Frontal cortex (tissue), 4 donors: ENCODE measurements at places on chromosomes 16 and 17. TPM values are rescaled to one million over a fixed set of nuclear protein-coding genes. Genes with fewer than 3 reads are reported as not detected.
A peak's percentile ranks its signal among the peaks of the same experiment; 100 is the strongest.

SDR42E1 gene
- 0.41 TPM for total RNA-seq

TPSG1 gene
- not detected for total RNA-seq

ADAD2 gene
- not detected for total RNA-seq

NUPR1 gene
- total RNA-seq, result under 0.01 TPM

LGALS9B gene
- not detected for total RNA-seq

DNA sequence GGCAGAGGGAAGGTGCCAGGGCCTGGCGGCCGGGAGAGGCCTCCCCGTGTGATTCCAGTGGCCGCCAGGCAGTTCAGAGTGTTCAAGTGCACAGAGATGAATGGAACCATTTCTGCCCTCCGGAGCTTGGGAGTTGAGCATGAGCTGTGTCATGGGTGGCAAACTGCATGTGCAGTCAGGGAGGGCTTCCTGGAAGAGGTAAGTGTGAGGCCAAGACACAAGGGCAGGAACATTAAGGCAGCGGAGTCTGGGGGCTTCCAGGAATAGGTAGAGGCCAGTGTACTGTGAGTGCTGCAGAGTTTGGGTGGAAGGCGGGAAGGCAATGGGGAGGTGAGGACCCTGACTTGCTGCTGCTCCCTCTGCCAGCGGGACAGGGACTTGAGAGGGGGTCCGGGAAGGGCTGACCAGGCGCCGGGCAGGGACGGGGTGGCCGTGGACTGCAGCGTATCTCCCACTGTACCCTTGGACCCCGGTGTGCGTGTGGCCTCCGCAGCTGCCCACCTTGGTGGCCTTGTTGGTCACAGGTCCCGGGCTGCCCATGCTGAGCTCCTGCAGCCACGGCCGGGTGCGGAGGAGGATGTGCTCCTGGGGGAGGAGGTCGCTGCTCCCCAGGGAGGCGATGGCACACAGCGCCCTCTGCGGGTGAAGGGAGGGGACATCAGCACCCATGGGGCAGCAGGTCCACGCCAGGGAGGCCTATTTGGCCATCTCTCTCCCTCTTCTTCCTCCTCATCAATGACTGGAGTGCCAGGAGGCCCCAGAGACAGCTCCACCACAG is 7.5 kb upstream of the CEP131 start:
- no peak for DNase-seq

DNA sequence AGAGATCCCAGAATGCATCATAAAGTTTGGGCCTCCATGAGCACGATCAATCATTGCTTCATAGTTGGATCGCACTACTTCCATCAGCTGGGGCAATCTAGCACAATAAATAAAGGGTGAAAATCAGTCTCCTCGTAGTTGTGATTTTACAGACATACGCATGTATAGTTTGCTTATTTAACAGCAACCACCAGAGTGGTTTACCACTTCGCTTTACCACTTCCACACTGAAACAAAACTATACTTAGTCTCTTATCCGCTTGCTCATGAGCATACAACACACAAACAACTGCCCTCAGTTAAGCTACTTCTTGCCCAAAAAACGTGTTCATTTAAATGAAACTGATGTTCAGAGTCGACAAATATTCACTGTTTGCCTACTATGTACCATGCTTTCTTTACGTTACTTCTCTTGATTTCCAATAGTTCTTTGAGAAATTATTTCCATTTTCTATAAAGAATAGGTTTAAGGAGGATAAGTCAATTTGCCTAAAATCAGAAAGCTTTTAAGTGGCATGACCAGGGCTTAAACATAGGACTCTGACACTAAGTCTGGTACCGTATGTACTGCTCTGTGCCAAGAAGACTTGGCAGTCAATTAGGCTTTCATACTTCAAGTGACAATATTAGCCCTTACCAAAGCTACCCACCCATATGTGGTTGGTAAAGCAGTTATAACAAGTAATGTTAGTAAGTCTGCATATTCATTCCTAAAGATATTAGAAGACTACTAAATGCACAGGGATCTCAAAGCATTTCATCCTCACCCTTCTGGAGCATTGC is 22.0 kb downstream of the SETD6 start:
- DNase-seq, result no peak

DNA sequence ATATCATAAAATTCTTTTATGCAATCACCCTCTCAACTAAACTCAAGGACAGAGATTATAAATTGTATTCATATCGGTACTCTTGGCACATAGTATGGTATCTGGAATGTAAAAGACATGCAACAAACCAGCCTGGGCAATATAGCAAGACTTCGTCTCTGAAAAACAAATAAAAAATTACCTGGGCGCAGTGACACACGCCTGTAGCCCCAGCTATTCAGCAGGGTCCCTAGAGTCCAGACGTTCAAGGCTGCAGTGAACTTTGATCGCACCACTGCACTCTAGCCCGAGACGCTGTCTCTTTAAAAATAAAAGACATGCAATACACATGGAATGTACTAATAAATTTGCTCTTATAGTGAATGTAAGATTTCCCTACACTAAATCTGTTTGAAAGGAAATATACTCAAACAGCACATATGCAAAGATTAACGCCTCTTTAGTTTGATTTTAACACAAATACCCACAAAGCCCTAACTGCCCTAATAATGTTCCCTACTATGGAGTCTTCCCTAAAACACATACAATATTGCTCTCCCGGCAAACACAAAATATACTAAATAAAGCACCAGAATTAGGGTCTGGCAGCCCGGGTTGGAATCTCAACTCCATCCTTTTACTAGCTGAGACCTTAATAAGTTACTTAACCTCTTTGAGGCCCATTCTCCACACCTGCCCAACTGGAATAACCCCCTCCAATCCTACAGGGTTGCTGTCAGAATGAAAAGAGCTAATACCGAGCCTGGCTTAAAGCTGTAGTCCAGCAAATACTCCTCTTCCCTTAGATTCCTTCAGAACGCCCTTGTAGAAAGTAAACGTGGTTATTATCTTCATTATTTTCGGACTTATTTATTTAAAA is 1.2 kb downstream of the ABCA5 start:
- no peak for DNase-seq

- no peak for DNase-seq
These were observed 258.4 kb upstream of the CACNG5 start for GRCh38 chr17:66576473-66576872.

GRCh38 chr16:59356709-59357108 is 622.6 kb upstream of the GOT2 start:
- no peak for DNase-seq

DNA sequence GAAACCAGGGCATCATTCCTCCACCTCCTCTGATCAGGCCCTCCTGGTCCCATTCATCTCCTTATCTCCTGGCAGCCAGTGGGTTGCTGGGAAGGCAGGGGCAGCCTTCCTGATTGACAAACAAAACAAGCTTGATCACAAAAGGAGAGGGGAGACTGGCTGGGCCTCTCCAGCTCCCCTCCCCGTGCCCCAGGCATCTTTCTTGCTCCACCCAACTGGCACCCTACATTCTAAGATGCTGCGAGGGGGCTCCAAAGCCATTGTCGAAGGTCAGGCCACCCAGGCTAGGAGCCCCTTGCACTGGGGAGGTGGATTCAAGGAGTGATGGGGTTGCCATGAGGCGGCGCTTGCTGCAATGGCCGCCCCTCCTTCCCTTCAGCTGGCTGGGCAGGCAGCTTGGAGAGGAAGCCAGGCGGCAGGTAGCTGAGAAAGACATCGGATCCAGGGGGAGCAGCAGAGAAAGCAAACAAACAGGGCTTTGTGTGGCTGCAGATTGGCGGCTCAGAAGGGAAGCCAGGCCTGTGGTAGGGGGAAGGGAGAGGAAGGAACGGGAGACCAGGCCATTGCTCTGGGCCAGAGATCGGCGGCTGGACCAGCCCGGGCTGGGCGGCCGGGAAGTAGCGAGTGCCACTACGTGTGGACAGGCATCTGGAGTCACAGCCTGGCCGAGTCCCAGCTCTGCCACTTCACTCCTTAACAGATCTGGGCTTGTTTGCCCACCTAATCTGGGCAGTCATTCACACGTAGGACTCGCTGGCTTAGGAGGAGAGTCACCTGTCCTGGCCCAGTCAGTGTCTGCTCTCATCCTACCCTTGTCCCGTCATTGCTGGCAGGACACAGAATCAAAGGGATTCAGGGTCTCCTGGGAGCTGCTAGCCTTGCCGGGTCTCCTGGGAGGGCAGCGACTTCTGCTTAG is 12.3 kb downstream of the RAI1 start:
- peak; percentile 43 for DNase-seq

- no peak for DNase-seq
These were observed 164.4 kb upstream of the TBX2 start for GRCh38 chr17:61235001-61235826.

DNA sequence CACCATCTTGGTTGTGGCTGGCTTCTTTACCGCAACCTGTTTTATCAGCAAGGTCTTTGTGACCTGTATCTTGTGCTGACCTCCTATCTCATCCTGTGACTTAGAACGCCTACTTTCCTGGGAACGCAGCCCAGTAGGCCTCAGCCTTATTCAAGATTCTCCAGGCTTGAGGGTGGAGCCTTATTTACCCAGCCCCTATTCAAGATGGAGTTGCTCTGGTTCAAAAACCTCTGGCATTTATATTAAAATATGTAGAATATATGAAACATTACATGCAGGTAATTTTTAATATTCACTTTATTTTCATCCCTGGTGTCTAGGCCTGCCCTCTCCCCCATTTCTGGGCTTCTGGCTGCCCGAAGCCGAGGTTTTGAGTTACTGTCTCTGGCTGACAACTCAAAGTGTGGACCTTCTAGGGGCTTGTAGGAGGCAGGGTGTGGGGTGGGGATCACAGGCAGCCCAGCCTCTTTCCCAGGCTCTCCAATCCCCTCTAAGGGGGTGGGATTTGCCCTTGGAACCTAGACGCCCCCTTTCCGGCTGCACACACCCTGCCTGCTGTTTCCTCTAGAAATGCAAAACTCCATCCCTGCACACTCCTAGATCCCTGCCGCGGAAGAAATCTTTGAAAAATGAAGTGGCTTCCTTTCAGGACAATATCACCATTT is 152.0 kb downstream of the KCNJ12 start:
- DNase-seq, result no peak

DNA sequence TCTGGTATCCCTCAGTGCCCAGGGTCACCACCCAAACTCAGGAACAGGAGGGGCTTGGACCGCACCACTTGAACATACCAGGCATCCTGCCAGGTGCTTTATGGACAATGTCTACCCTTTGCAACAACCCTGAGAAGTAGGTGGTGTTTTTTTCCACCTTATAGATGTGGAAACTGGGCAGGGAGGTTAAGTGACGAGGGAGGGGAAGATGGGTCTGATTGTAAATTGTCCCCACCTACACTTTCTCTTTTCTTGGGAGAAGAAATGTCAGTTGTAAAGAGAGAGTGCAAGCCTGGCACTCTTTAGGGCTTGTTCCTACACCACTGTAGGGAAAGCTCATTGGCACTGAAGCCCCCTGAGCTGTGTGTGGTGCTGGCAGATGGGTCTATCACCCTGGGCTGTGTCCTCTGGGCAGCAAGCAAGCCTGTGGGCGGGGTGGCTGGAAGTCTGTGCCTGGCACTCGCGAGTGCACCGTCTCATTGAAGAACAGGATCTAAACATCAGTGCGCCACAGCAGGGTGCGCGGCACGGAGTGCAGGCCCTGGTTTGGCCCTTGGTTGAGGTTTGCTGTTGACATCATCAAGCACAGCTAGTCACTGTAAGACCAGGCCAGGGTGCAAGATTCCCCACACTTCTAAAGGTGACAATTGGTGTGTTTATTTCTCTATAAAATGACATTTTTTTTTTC is 15.1 kb downstream of the NOD2 start:
- no peak for DNase-seq

- no peak for DNase-seq
These were observed 33.7 kb upstream of the NUDT16L1 start for GRCh38 chr16:4659363-4660353.

DNA sequence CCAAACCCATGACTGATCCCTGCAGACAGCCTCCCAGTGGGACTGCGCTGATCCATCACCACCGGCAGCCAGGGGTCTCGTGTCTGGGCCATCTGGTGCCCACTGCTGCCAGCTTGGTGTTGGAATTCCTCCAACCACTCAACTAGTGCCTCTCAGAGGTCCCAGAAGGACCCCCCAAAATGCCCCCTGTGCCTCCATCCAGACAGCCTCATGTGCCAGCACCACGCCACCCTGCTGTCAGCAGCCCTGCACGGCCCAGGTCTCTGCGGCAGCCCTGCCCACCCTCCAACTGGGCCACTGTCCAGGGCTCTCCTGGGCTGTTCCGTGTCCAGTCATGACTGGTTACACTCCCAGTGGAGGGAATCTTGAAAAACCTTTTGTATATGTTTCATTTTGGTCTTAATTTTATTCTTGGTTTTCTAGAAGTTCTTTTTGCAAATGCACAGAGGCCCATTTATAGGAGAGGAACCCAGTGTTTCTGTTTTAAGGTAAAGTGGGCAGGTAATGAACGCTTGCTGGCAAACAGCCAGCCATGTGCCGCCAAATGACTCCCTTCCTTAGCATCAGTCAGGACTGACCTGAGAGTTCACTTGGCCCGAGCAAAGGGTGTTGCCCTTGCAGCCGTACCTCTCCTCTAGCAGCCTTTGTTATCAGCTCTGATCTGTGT is 34.6 kb downstream of the GRIN2C start:
- DNase-seq, result no peak

DNA sequence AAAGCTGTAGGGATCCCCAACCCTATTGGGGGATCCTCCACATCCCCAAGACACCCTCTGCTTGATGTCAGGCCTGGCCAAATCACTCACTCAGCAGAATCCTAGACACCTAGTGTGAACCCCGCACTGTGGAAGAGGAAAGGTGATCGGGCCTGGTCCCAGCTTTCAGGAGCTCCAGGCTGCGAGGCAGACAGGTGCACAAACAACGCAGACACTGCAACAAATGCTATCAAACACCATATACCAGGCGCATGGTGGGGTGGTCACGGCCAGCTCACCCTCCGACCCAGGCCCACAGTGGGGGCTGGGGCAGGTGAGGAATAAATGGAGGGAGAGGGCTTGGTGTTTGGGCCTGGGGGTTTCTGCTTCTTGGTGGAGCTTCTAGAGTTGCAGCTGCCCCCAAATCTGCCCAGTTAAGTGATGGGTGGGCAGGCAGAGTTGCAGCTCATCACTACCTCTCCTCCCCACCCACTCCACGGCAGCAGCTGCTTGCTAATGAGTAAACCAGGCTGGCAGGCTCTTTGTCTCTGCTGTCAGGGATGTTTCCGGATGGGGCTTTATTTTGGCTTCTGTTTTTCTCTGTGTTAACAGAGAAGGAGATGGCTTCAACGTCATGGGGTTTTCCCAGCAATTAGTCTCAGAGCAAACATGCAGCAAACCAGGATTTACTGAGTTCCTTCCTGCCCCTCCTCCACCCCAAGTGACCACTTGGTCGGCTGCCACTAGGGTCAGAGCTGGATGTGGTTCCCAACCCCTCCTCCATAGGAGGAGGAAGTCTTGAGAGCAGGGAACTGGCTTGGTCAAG is 46.6 kb downstream of the PECAM1 start:
- DNase-seq, result peak; percentile 55

GRCh38 chr16:51159296-51159695 is 8.2 kb upstream of the SALL1 start:
- DNase-seq, result no peak
